ENCODE measurements at places on chromosomes 16 and 17.

GRCh38 chr16:57571098-57571497, 28.7 kb downstream of the ADGRG5 start:
- DNase-seq, result no peak

- peak; percentile 59 for DNase-seq
Observed at GRCh38 chr16:81558444-81559175, 114.0 kb downstream of the CMIP start.

DNA sequence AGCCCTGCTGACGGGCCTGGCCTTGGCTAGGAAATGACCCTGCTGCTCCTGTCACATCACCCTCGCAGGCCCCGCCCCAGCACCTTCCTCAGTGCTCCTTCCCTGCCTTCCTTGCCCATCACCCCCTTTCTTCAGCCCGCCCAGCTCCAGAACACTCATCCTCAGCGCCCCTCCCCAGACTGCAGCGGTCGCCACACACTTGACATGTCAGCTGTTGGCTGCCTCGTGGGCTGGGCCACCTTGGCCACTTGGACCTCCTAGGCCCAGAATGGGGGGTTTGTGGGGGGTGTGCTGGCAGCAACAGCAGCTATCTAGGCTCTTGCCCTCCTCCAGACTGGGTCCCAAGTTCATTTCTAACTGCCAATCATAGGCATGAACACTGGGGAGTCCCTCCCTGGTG, 10.6 kb downstream of the ELMO3 start:
- DNase-seq, result no peak

DNA sequence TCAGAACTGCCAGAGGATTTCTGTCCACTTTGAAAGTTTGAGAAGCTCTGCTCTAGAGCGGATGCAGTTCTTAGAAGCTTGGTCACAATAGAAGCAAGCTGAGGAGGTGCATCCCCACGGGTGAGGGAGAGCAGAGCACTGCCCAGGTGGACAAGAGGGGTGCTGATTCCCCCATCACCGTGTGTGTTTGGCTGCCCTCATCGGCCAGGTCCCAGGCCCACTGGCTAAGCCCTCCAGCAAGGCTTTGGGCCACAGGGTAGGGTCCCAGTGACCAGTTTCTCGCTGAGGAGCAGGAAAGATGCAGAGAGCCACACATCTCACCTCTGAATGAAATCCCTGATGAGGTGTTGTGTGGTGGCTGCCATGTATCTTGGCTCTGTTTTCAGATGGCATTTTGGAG, 26.9 kb downstream of the NMT1 start:
- no peak for DNase-seq

- DNase-seq, result no peak
Observed at GRCh38 chr16:85762970-85763369, 12.1 kb upstream of the C16orf74 start.

- no peak for DNase-seq
Observed at GRCh38 chr17:38601539-38602351, 4.0 kb downstream of the SRCIN1 start.

DNA sequence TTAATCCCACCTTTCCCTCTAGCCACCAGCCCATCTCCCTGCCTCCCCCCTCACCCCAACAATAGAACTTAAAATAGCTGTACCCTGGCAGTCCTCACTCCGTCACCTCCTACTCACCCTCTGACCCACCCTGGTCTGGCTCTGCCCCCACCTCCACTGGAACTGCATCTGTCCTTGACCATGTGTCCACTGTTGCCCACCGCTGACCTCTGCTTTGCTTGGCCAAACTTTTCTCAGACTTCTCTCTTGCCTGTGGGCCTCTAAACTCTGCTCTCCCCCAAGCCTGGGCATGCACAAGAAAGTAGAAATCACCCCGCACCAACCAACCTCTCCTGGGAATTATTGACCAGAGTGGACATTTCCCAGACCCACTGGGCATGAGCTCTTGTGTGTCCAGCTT, 169.8 kb downstream of the WSCD1 start:
- DNase-seq, result no peak

DNA sequence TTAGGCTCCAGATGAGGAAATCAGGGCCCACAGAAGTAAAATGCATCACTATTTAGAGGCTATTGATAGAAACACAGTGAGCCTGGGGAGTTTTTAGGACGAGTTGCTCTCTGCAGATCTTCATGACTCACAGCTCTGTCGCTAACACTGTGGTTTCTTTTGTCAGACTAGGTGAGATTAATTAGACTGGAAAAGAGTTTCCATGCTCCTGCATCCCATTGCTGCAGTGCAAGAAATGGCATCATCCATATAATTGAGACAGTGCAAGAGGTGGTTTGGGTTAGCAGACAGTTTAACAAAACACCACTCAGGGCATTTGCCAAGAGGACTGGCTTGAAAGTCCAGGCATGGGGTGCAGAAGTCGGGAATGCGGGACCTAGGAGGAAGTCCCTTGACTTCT, 198.8 kb upstream of the CACNG5 start:
- DNase-seq, result no peak

GRCh38 chr17:40560592-40561293, 4.5 kb downstream of the CCR7 start:
- no peak for DNase-seq
